Foreskin fibroblast (primary cell): ENCODE measurements at places on chromosomes 2 and 18.

DNA sequence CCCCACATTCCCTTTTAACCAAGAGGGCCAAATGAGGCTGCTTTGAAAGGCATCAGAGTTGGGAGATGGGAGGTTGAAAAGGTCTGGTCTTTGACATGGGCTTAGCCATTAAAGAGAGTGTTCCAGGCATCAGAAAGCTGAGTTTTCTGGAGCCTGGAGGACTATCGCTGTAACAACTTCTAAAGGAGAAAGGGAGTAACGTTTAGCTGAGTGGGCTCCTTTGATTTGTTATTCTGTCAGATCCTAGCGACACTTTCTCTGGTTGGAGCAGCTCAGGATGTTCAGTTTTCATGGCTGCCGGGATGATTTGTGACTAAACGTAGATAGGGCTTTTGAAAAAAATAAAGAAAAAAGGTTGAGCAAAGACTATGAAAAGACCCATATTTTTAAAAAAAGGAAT, 346.6 kb downstream of the THSD7B start:
- no peak for DNase-seq

- no peak for DNase-seq
Measured at GRCh38 chr2:235728800-235729556, 235.1 kb downstream of the AGAP1 start.

DNA sequence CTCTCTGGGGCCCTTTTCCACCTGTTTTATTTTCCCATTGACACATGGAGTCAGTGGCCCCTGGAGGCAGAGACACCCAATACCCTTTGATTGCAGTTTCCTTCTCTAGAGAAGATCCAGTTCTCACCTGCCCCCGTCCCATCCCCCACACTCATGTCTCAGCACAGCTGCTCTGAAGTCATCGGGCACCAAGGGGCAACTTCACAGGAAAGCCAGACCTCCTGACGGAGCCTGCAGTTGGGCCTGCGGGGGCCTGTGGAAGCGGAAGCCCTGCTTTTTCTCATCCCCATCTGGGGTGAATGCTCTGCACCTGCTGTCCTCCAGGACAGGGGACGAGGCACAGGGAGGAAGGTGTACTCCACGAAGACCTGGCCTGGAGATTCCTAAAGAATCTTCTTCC, 308.3 kb upstream of the EPAS1 start:
- DNase-seq = no peak

GRCh38 chr2:134493797-134494196, 225.0 kb downstream of the TMEM163 start:
- no peak for DNase-seq

DNA sequence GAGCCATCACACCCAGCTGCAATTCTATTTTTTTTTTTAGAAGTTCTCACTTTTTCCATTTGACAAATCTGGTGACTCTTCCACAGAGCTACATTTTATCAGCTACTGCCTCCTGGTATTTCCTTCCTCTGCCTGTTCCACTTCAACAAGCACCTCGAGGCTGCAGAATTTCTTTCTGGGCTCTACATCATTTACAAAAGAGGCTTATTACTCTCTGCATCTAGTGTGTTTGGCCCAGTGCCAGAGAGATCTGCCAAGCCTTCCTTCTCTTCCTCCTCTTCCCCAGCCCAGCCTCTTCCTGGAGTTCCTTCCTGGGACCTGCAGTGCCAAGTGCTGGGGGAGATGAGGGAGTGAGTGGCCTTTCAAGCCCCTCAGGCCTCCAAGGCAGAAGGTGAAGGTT, 119.6 kb upstream of the ITGA6 start:
- DNase-seq = no peak

GRCh38 chr18:78228974-78229373, 750.6 kb upstream of the SALL3 start:
- DNase-seq = no peak

DNA sequence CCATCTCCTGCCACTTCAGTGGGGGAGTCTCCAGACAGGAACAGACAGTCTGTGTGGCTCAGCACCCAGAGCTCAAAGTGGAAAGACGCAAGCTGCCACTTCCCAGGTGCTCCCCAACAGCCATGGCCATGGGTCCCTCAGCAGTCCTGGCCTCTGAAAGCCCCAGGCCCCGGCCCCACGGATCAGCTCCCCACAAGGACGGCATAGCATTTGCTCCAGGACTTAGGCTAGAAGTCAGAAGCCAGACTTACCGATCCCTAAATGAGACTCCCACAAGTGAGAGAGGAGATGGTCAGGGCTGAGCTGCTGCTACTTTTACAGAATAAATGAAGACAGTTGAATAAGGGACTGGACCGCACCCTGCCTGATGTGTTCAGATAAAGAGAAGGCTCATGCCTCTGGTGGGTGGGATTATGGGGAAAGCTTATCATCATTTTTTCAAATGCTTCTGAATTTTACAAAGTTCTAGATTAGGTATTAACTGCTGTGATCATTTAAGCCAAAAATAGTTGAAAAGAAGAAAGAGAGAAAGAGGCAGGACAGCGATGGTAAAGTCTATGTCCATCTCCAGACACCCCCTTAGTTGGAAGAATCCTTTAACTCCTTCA, 50.5 kb downstream of the ADD2 start:
- DNase-seq = no peak

- DNase-seq = no peak
Measured at GRCh38 chr18:68229351-68229750, 485.6 kb downstream of the TMX3 start.
